Ureter (tissue), 1 donor: ENCODE measurements at places on chromosomes 1 and 21. TPM values are rescaled to one million over a fixed set of nuclear protein-coding genes. Genes with fewer than 3 reads are reported as not detected.

The KIAA1614 gene
- 5.6 TPM for total RNA-seq

The RGS16 gene
- 22.4 TPM for total RNA-seq

- DNase-seq = no peak
These were observed 14.7 kb downstream of the YTHDF2 start for GRCh38 chr1:28751315-28752060.

DNA sequence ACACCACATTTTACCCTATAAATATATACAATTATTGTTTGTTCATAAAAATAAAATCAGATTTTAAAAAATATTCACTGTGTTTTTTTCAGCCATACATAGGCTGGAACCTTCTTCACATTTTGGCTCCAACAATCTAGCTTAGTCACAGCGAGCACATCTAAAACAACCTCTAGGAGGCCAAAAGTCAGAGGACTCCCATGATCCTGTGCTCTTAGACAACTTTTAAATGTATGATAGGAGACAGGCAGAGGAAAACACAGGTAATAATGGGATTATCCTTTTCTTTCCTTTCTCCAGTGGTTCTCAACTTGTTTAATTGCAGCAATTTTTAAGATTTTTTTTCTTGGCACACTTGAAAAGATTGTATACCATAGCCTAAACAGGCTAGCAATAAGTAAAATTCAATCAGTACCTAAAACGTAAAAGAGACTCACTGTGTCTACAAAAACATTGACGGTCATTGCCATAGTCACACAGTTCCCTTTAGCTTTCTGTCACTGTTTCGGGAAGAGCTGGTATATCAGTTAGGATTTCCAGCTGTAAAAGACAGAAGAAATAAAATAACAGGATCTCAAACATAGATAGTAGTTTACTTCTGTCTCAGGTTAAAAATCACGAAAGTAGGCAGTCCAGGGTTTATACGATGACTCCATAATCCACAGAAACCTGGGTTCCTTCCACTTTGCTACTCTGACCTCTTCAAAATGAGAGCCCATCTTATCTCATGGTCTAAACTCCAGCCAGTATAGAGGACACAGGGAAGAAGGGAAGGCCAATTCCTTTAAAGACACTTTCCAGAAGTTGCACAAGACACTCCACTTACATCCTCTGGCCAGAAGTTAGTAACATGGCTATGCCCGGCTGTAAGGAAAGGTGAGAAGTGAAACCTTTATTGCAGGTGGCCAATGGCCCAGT lies 39.2 kb upstream of the CR1L start:
- DNase-seq = no peak

The F3 gene
- total RNA-seq = 32.3 TPM

- DNase-seq = peak; percentile 65
These were observed at the start of gene IKBKE for GRCh38 chr1:206469933-206470691. IKBKE (plus strand) TSS chr1:206470476; CDS start chr1:206473228, 2,752 bp downstream.
